ENCODE measurements at places on chromosomes 12 and 14.

DNA sequence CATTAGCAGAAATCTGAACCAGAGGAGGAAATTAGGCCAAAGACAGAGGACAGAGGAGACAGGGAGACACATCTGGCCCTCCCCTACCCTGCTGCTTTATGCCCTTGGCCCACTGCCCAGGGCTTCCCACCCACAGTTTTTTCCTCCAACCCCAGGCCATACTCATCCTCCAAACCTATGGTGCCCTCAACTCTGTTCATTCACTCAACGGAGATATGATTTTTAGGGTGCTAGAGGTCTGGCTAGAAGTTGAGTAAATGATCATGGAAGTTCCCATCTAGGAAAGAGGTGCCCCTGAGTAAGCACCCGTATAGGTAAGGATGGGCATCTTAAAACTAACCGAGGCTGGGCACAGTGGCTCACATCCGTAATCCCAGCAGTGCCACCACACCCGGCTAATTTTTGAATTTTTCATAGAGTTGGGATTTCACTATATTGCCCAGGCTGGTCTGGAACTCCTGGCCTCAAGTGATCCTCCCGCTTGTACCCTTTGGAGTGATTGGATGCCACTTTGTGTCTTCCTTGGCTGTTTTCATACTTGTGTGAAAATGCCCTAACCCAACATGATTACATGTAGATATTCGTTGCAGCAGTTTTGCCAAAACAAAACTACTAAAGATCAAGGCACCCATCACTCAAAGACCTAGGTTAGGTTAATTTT lies 4.4 kb downstream of the KRT18 start:
- DNase-seq = no peak

GRCh38 chr12:9066755-9067423 lies 48.8 kb downstream of the A2M start:
- no peak for DNase-seq

GRCh38 chr12:48291511-48291910 lies 59.2 kb downstream of the ZNF641 start:
- DNase-seq = no peak

DNA sequence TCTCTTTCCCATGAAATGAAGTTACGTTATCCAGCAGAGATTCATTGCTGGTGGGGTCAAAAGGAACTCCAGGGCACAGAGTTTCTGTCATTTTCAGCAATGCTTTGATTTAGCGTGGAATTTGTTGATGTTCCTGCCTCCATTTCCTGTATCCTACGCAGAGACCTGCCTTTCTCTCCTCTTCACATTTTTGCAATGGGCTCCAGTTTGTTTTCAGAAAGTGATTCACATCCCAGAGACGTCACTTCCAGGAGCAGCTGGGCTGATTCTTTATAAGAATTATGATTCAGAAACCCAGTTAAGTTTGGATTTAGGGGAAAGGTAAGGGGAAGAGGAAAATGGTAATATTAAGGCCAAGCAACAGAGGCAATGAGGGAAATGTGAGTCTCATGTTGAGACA lies 11.6 kb downstream of the RNASE10 start:
- no peak for DNase-seq

- DNase-seq = no peak
Measured at GRCh38 chr14:61609884-61610283, 85.4 kb upstream of the HIF1A start.

DNA sequence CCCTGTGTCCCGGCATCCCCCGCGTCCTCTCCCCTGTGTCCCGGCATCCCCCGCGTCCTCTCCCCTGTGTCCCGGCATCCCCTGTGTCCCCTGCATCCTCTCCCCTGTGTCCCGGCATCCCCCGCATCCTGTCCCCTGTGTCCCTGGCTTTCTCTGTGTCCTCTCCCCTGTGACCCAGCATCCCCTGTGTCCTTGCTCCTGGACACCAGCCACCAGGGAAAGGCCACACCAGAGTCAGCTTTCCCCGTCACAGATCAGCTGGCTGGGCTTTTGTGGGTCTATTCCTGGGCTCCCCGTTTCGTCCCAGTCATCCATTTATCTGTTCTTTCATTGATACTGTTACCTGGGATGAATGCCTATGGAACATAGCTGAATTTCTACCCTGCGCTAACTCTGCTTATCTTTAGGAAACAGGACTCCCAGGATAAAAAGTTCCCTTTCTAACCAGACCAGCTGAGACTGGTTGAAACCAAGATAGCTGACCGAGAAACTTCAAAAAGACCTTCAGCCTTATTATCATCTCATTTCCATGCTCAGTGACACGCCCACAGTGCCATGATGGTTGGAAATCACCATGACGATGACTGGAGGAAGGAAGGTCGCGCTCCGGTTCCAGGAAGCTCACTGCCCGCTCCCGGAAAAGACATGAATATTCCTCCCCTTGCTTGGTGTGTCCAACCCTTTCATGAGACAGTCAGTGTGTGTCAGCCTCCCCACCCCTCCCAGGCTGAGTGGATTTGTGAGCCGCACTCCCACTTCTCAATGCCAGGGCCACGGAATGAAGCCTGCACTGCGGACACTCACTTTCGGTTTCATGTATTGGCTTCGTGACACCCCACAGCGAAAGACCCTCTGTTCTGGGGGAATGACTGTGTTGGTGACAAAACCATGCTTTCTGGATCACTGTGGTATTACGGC lies 276.4 kb upstream of the SFSWAP start:
- DNase-seq = no peak

GRCh38 chr12:12689647-12690300 lies 6.2 kb downstream of the GPR19 start:
- no peak for DNase-seq

- DNase-seq = no peak
Measured at GRCh38 chr12:47449797-47450196, 256.0 kb downstream of the RPAP3 start.

- no peak for DNase-seq
Measured at GRCh38 chr12:24044941-24045703, 95.7 kb upstream of the SOX5 start.

DNA sequence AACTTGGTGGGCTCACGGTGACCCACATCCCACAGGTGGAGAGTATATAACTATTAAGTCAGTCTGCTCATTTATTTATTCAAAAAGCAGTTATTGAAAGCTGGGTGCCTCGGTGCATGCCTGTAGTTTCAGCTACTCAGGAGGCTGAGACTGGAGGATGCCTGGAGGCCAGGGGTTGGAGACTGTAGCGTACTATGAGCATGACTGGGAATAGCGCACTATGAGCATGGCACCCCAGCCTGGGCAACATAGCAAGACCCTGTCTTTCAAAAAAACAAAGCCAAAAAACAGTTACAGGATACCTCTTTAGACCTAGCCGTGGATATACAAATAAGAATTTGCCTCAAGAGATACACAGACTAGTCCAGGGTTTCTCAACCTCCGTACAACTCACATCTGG lies 139.8 kb downstream of the ZFP36L1 start:
- DNase-seq = no peak

DNA sequence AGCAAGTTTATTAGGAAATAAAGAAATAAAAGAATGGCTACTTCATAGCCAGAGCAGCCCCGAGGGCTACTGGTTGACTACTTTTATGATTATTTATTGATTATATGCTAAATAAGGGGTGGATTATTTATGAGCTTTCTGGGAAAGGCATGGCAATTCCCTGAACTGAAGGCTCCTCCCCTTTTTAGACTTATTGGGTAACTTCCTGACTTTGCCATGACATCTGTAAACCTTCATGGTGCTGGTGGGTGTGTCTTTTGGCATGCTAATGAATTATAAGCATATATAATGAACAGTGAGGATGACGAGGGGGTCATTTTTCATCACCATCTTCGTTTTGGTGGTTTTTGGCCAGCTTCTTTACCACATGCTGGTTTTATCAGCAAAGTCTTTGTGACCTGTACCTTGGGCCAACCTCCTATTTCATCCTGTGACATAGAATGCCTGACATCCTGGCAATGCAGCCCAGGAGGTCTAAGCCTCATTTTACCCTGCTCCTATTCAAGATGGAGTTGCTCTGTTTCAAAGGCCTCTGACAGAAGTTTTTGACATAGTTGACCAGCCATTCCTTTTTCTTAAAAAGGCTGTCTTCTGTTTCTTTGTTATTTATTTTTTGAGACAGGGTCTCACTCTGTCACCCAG lies 11.1 kb upstream of the PTGES3 start:
- no peak for DNase-seq

DNA sequence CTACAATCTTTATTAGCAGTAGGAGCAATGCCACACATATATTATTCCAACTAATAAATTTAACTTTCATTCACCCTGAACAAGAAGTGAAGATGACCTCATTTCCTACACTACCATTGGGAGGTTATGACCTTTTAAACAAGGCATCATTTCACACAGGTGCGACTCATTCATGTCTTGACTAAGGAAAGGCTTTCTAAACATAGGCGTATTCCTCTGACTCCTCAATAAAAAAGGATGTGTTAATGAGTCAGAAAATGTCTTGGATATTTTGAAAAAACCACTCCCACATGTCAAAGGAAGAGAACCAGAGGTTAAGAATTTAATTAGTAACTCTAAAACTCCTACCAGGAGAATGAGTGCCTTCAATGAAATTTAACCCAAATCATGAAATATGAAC lies 115.2 kb downstream of the PRICKLE1 start:
- DNase-seq = no peak

DNA sequence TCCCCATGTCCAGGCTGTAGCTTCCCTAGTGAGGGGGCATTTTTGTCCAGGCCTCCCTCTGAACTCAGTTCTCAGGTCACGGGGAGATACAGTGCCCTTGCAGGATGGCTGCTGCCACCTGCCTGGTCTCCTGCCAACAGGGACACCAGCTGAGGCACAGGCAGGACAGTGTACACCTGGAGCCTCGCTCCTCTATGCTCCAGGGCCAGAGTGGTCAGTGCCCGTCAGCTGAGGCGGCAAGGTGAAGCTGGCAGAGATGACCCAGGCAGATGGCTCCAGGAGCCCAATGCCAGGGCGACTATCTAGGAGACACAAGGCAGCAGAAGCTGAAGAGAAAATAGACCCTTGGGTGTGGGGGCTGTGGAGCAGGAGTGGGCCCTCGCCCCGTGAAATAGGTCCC lies 12.6 kb downstream of the TUBA1C start:
- no peak for DNase-seq

DNA sequence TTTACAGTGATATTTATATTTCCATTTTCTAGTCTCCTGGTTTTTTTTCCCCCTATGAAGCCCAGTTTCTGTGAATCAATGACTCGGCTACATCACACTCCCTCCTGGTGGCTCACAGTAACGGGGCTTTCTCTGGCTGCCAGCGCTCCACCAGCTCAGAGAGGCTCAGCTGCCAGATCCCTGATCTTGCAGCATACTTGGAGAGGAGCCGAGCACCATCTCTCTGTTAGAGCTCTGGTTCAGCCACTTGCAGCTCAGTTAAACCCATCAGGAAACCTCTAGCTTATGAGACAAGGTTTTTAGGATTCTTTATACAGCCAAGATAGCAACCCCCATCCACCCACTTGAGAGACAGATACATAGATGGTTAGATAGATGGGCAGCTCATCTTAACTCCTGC lies 74.6 kb downstream of the CIT start:
- DNase-seq = no peak

- peak; percentile 76 for DNase-seq
Measured at GRCh38 chr12:121391619-121392324, 8.1 kb upstream of the RNF34 start.

GRCh38 chr12:113151655-113152054 lies 2.1 kb downstream of the CFAP73 start:
- peak; percentile 25 for DNase-seq

DNA sequence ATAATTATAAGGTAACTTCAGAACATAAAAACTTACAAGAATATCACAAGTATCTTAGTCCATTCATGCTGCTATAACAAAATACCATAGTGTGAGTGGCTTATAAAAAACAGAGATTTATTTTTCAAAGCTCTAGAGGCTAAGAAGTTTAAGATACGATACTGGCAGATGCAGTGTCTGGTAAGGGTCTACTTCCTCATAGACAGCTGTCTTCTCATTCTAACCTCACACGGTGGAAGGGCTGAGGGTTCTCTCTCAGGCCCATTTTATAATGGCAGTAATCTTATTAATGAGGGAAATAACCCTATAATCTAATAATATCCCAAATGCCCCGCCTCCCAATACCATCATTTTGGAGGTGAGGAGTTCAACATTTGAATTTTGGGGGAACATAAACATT lies 23.7 kb upstream of the OSBPL8 start:
- no peak for DNase-seq

GRCh38 chr12:93741659-93742109 lies 64.5 kb downstream of the CRADD start:
- DNase-seq = no peak

DNA sequence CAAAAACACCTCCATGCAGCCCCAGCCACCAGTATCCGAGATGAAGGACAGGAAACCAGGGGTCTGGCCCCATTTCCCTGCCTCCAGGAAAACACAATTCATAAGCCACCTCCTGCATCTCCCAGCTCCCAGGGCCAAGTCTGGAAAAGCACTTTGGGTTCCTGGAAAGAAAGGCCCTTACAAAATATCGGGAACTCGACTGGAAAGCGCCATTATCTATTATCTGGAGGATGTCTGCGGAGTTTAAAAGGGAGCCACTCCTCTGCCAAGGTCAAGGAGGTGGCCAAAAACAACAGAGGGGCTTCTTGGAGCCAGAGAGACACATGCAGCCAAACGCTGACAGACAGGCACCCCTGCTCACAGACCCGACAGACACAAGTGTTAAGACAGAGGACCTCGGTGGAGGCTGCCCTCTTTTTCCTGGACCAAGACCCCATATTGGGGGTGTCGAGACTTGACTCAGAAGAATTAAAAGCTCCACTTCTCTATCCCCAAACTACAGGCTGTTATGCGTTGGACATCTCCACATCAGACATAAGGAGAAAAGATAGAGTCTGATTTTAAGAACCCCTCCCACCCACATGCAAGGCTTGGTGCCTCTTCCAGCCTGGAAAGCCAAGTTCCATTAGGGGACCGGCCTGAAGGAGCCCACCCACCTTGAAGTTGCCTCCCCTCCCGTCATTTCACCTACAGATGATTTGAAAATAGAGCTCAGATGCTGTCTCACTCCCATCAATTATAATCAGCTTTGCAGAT lies 9.6 kb downstream of the ACTN1 start:
- DNase-seq = no peak

- DNase-seq = no peak
Measured at GRCh38 chr14:90105756-90106155, 44.0 kb downstream of the KCNK13 start.

GRCh38 chr14:104107101-104107581 lies 21.6 kb downstream of the ASPG start:
- DNase-seq = no peak

- DNase-seq = no peak
Measured at GRCh38 chr12:102966200-102966863, 8.9 kb downstream of the ASCL1 start.

GRCh38 chr14:105439710-105440553 lies 20.3 kb downstream of the MTA1 start:
- no peak for DNase-seq

DNA sequence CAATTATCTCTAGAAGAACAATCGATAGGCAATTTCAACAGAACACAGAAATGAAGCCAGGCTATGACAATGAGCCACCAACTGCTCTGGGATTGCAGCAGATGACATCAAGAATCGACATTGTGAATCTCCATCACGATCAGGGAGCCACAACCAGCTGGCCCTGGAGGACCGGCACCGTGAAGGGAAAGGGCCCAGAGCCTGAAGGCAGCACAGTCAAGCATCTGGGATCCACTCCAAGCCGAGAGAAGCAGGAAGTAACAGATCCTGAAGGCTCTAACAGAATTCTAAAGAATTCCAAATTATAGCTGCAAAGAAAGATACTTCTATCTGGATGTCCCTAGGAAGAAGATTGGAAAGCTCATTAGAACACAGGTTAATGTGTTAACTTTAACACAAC lies 61.0 kb downstream of the LRRC74A start:
- DNase-seq = no peak
